T-cell (primary cell): ENCODE measurements at places on chromosomes 6 and 20.

- DNase-seq, result no peak
Observed at GRCh38 chr6:109056661-109057060, 38.0 kb downstream of the SESN1 start.

- DNase-seq, result no peak
Observed at GRCh38 chr20:11000416-11000815, 326.6 kb upstream of the JAG1 start.

DNA sequence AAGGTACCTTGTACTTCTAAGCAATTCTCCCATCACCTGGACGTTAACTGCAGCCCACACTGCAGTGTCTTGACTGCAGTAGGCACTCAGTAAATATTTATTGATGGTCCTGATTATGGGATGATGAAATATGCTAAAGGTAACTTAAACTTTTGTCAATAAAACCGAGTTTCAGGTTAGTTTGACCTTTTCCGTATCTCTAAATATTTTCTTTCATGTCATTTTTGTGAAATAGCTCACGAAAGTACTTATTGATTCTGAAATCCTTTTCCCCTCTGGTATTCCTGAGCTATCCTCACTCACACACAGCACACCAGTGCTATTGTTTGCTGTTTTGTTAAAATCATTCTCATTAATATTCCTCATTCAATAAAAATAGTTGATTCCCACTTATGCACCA is 149.4 kb upstream of the ESR1 start:
- DNase-seq, result no peak

DNA sequence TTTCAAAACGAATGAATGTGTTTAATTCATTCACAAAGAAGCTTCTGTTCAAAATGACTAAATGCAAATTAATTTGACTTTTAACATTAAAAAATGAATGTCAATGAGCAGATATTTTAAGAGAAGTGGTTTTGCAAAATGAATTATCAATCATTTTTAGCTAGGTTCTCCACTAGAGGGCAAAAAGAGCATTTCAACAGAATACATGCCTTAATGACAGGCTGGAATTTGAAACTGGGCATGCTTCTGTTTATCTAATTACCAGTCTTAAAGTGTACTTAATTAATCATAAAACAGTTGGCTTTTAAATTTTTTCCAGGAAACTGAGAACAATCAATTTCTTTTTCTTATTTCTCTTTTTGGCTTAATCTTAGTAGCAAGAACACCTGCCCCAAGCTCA is 63.8 kb upstream of the TINAG start:
- DNase-seq, result no peak

GRCh38 chr6:107565165-107565723 is 75.3 kb downstream of the SOBP start:
- DNase-seq, result no peak

DNA sequence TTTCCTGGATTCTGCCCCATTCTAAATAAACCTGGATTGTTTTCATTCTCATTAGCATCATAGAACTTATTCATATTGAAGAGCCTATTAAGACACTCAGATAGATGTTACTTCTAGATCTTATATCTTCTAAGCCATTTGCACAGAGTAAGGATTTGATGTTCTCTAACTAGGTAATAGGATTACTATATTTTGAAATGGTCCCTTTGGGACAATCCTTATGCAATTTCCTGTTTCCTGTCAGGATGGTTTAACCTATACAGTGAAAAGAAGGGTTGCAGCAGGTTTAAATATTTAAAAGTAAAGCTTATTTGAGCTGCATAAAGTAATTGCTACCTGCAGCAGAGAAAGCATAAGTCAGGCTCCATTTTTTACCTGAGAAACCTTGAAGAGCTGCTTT is 860.1 kb downstream of the TFAP2A start:
- no peak for DNase-seq

DNA sequence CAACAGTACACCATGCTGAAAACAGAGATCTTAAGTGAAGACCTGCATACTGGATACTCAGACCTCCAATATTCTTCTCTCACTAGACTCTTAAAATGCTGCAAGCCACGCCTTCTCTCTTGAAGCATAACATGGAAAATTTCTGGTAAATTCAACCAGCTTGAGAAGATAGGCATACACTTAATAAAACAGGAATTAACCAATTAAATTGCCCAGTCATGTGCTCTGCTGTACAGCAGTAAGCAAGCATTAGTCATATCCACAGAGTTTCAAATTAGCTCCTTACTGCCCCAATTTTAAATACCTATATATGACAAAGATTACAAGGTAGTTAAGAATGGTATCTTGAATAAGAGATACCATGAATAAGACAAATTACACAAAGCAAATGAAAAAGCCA is 53.8 kb downstream of the C6orf58 start:
- no peak for DNase-seq

DNA sequence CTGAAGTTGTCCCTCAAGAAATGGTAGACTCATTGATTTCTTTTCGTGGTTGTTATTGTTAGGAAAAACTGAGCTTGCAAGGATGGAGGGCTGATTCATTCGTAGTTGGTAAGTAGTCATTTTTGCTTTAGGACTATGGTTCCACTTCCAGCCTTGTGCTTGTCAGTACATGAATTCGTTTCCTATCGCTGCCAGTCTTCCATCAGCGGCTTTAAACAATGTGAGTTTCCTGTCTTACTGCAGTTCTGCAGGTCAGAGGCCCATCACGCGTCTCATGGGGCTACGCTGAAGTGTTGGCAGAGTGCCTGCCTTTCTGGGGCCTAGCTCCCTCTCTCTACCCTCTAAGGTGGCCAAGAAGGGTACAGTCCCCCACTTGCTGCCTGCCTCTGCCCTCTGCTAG is 11.4 kb upstream of the MDFI start:
- no peak for DNase-seq

DNA sequence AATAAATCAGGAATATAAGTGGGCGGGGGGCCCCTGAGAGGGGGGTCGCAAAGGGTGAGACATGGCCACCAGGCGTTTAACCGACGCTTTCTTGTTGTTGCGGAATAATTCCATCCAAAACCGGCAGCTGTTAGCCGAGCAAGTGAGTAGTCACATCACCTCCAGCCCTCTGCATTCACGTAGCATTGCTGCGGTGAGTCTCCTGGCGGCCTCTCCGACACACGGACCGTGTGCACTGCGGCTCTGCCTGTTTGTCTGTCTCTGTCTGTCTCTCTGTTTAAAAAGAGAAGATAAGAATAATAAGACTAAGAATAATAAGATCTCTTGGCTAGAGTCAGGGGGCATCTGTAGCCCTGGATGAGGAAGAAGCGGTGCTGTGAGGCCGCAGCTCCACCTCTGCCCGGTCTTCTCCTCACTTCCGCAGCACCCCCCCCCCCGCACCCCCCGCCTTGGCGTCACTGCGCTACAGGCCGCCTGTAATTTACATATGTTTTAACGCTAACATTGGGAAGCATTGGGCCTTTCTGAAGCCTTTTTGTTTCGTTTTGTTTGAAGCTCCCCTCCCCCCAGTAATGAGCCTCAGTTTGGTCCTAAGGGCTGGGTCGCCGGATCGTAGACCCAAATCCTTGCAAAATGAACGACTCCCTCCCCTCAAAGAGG is 993 bp downstream of the STX16 start:
- DNase-seq, result peak; percentile 71

- no peak for DNase-seq
Observed at GRCh38 chr6:4636881-4637224, 139.4 kb upstream of the CDYL start.

DNA sequence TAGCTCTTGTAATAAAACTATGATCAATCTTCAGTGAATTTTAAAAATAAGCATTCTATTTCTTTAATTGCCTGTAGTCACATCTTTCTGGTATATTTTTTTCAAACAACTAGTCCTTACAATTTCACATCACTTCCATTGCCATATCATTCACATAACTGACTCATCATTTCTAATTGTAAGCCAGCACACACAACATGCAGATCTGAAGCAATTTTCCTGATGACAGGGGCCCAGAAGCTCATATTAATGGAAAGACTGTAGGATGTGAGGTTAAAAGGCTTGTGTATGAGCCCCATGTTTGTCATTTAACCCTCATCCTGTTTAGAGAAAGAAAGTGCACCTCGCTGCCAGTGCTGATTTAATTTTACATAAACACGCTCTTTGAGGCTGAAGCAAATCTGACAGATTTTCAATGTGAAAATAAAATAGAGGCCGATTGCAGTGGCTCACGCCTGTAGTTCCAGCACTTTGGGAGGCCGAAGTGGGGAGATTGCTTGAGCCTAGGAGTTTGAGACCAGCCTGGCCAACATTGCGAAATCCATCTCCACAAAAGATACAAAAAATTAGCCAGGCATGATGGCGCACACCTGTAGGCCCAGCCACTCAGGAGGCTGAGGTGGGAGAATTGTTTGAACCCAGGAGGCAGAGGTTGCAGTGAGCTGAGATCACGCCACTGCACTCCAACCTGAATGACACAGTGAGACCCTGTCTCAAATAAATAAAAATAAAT is 40.1 kb upstream of the LTV1 start:
- DNase-seq, result no peak

- no peak for DNase-seq
Observed at GRCh38 chr6:55212156-55212555, 37.8 kb downstream of the HCRTR2 start.

DNA sequence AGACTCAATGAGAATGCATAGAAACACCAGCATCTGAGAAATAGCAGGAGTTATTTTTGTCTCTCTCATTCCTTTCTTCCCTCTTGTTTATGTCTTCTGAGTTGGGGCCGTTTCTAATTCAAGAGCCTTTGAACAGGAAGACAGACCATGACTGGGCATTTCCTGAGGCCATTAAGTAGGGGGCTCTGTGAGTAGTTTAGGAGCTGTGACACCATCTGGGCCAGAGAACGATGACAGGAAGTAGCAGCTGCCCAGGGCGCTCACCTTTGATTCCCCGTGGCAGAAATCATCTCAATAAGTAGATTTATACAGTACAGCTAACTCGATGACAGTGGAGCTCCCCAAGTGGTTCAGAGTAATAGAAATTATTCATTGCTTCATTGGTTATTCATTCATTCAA is 298.4 kb upstream of the PLN start:
- DNase-seq, result no peak

DNA sequence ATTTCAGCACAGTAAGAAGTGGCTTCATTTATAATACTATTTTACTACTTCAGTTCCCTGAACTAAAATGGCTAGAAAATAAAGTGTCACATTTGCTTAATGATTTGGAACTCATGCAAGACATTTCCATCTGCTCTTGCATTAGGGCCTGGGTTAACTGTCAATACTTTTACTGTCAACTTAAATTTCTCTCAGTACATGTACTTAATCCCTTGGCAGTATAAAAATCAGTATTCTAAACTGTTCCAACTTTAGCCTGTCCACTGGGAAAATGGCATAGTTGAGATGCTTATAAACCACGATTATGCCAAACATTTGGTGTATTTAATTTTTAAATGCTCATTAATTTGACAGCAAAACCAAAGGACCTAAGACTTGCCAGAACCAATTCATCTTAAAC is 154.5 kb downstream of the ASCC3 start:
- DNase-seq, result no peak

- no peak for DNase-seq
Observed at GRCh38 chr6:33080127-33081089, 4.6 kb downstream of the HLA-DPB1 start.

GRCh38 chr20:47205577-47206123 is 150.8 kb downstream of the ZMYND8 start:
- no peak for DNase-seq

GRCh38 chr6:31076611-31077010 is 35.8 kb downstream of the C6orf15 start:
- DNase-seq, result no peak

- DNase-seq, result no peak
Observed at GRCh38 chr6:6685249-6686040, 96.9 kb downstream of the LY86 start.

DNA sequence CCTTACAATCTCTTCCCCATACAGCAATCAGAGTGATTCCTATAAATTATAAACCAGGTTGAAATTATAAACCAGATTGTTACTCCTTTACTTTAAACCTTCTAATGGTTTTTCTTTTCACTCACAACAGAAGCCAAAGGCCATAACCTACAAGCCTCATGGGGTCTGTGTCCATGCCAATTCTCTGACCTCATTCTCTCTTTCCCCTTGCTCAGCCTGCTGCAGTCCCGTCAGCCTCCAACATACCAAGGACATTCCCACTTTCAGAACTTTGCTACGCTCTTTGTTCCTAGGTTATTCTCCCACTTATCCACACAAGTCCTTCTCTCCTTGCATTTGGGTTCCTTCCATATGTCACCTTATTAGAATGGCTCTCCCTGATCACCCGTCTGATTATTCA is 277.9 kb upstream of the TCF21 start:
- DNase-seq, result no peak

DNA sequence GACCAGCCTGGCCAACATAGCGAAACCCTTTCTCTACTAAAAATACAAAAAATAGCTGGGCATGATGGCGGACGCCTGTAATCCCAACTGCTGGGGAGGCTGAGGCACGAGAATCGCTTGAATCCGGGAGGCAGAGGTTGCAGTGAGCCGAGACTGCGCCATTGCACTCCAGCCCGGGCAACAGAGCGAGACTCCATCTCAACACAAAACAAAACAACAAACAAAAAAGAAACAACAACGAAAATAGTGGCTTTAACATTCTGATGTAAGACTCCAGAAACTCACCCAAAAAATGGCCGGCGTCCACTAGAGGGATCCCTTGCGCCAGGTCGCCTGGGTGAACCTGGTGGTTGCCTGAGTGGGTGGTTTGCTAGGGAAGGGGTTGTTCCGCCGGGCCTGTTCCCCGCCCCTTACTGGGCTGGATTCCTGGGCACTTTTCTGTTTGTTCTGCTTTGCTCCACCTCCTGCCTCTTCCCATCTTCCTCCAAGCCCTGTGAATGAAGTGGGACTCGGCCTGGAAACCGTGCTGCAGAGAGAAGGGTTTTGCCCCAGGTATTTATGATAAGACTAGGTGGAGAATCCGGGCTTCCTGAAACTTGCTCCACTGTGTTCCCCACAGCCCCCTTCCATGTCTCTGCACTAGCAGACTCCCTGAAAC is 1.5 kb downstream of the PABPC1L start:
- DNase-seq, result peak; percentile 20

- DNase-seq, result no peak
Observed at GRCh38 chr6:132310921-132311320, 90.4 kb downstream of the MOXD1 start.

- DNase-seq, result no peak
Observed at GRCh38 chr6:116278481-116278829, 1.3 kb downstream of the TSPYL1 start.

- no peak for DNase-seq
Observed at GRCh38 chr6:166559211-166559610, 27.3 kb downstream of the RAMACL start.

DNA sequence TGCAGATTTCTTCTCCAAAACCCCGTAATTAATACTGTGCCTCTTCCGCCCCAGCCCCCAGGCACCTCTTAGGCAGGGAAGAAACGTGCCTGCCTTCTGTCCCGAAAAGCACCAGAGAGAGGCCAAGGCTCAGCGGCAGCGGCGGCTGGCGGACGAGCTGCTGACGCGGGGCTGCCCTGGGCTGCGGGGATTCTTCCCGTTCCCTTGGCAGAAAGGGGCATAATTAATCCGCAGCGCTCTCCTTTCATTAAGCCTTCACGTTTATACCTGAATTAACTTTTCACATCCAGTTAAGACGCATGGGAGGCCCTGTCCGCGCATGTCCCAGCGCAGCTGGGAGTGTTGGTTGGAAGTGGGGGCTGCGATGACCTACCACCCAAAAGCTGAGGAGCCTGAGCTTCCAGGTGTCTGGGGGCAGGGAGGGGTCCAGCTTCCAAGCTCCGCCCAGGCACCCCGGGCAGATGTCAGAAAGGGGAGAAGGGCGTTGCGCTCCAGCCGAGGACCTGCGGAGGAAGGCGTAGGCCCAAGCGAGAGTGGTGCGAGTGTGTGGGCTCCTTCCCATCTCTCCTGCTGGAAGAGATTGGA is 167.4 kb upstream of the LRFN2 start:
- no peak for DNase-seq

GRCh38 chr6:86251106-86251505 is 608.4 kb upstream of the SYNCRIP start:
- no peak for DNase-seq

- DNase-seq, result no peak
Observed at GRCh38 chr20:46308258-46309157, at the start of gene CDH22. Gene CDH22, minus strand, starts transcription at chr20:46308498. Its CDS starts 57,204 bp downstream, at chr20:46251294.
